ENCODE measurements at places on chromosomes 1 and 21.
A peak's percentile ranks its signal among the peaks of the same experiment; 100 is the strongest.

- peak; percentile 14 for DNase-seq
Measured at GRCh38 chr1:31297277-31298247, 730 bp downstream of the ZCCHC17 start.

GRCh38 chr1:20182415-20182814, 3.5 kb upstream of the UBXN10 start:
- DNase-seq, result no peak

GRCh38 chr1:50425376-50426107, 2.3 kb upstream of the DMRTA2 start:
- peak; percentile 41 for DNase-seq

DNA sequence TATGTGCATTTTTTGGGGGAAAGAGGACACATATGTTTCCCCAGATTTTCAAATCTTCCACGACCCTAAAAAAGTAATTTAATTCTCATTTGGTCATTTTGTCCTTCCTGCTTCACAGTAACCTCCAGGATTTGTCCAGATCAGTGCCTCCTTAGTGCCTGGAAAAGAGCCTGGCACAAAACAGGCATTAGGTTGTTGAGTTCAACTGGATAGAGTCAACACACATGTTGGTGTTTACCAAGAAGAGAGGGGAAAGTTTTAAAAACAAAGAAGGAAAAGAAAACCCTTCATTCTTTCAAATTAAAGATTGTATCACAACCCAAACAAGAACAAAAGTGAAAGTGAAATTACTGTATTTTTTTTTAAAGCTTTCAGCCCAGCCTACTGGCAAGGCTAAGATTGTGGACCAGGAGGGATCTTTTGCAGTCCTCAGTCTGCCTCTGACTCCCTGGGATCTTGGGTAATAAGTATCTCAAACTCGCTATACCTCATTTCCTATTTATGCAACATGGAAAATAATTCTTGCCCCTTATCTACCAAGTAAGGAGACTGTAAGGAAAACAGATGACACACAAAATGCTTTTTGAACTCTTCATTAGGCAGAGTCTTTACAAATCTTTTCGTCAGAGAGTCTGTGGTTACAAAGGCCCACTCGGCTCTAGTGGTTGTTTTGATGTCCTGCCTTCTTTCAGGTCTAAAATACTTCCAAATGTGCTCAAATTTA, 57.8 kb downstream of the ZNF281 start:
- peak; percentile 99 for DNase-seq

Data from fibroblast of skin of right biceps (primary cell).